ENCODE measurements at places on chromosomes 2 and 18.

DNA sequence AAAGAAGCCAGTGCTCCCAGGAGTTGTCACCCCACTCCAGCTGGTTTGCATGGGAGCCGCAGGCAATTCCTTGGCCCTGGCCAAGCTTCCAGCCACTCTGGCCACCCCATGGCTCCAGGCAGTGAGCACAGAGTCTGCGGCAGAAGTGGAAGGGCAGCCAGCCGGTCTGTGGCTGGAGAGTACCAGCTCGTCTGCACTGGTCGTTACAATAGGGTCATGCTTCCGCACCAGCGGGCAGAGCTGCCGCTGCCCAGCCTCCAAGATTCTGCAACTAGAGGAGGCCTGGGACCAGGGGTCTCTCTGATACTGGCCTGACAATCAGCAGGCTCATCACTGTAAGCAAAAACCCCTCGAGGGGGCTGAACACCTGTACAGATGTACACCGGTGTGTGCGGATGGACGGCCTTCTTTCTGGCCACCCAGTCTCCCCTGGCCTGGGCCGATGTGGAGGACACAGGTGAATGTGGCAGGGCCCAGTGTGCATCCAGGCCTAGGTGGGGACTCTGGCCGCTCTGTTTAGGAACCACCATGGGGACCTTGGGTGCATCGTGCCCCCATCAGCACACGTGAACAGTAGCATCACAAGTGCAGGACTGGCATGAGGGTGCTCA lies 51.9 kb upstream of the ODC1 start:
- no peak for DNase-seq

DNA sequence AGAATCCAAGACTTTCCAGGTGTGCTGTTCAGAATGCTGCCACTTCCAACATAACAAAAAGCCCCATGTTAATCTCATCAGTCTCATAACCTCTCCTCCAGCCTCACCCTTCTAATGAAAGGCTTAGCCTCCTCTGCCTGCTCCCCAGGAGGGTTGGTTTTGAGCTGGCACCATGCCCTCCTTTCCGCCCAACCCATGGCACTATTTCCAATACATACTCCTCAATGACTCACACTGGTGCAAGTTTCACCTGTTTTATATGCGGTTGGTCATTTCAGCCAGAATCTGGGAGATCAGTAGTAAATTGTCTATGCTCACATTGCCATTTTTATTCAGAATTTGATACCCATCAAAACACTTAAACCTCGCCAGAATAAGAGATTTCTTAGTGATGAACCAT lies 157.6 kb upstream of the NRP2 start:
- DNase-seq, result no peak

DNA sequence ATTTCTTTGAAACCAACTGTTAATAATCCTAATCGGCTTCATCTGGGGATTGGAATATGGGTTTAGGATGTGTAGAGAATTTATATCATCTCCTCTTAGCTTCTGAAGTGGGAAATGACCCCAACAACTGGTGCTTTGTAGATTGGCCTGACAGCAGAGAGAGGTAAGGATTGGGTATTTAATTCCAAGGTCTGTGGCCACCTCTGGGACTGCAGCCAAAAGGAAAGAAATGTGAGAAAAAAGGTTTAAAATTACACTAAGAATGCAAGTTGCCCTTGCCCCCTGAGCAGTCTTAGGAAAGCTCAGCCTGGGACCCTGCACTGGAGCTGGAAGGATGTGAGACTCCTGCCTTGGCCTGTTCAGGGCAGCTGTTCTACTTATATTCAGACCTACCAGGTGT lies 157.1 kb downstream of the FTCDNL1 start:
- no peak for DNase-seq

GRCh38 chr18:1446765-1447164 lies 542.1 kb downstream of the ADCYAP1 start:
- no peak for DNase-seq

- DNase-seq, result no peak
These were observed 16.2 kb downstream of the EPB41L3 start for GRCh38 chr18:5527603-5528002.

- DNase-seq, result no peak
These were observed 146.1 kb upstream of the DLX2 start for GRCh38 chr2:172248785-172249187.

- no peak for DNase-seq
These were observed 66.0 kb downstream of the TCF4 start for GRCh38 chr18:55522011-55522410.

DNA sequence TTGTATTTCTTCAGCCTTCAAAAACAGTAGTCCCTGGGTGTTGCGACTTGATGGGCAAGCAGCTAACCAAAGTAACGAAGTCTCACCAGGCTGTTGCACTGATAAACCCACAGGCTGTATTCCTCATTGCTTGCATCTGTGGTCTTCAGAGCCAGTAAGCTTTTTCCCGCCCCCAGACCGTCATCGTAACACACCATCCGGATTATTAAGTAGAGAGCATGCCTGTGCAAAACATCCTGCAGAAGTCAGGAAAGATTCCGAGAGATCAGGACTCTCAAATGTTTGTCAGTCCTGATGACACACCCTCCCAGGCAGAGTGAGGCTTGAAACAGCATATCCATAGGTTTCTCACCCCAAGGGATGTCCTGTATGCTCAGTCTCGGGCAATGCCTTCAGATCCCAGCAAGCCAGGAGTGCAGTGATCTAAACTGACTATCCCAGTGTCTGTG lies 15.9 kb downstream of the ITGB1BP1 start:
- DNase-seq, result no peak

- no peak for DNase-seq
These were observed 186.5 kb downstream of the LNPK start for GRCh38 chr2:175815537-175815936.

- no peak for DNase-seq
These were observed 32.2 kb downstream of the ZAP70 start for GRCh38 chr2:97745474-97746174.

- DNase-seq, result no peak
These were observed 59.4 kb downstream of the KCNG2 start for GRCh38 chr18:79857082-79857671.

DNA sequence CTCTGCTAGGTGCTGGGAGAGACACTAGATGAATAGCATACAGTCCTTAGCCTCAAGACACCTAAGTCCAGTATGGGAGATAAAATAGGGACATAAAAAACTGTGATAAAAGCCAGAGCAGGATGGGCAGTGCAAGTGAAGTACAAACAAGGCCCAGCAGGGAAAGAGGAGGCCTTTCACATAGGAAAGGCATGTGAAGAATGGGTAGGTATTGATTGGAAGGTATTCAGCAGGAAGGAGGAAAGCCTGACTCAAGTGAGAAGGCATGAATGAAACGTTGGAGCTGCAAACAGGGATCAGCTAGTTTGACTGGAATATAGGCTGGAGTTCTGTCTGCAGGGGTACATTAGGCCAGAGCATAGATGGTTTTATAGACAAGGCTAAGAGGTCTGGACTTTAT lies 11.0 kb upstream of the CXCR4 start:
- DNase-seq, result no peak

GRCh38 chr2:171139860-171140259 lies 20.8 kb downstream of the TLK1 start:
- DNase-seq, result no peak

DNA sequence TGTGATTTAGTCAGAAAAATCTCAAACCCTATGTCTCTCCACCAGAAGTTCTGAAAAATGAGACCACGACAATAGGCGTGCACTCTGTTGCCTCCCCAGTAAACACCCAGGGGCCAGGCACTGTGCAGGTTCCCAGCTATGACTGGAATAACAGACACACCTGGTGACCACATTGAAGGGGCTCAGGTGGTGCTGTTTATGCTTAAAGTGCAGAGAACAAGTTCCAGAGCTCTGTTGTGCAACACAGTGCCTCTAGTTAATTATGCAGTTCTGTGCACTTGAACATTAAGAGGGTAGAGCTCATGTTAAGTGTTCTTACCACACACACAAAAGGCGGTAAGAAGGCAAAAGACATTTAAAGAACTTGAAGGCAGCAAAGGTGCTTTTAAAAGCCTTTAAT lies 52.6 kb upstream of the AFF3 start:
- no peak for DNase-seq

DNA sequence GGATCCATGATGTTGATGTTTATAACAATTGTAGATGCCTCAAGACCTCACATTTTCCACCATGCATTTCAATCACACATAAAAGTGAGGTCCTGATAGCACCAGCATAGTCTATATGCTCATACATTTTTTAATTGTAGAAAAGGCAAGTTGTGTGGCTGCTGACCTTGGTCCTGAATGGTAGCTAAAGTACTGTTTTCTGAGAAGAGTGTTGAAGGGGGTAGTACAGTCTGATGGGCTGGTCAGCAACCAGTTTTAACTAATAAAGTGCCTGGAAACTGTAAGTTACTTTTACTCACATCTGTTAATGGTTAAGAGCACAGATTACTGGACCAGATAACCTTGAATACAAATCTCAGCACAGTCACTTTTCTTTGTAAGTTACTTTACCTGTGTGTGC lies 15.9 kb downstream of the ZNF638 start:
- no peak for DNase-seq

DNA sequence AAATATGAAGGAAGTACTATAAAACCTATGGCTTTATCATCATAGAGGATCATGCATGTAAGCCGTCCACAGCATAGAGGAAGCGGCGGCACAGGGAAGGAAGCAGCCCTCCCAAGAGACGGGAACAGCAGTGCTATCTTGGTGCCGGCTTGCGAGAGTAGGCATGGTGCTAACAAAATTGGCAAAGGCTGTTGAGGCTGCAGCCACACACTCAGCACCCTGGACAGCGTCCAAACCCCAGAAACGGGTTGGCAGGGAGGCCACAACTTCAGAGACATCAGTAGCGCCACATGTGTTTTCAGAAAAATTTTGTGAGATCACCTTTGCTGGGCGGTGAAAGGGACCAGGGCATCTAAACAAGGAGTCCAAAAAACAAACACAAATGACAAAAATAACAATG lies 37.7 kb downstream of the NETO1 start:
- DNase-seq, result peak; percentile 70

DNA sequence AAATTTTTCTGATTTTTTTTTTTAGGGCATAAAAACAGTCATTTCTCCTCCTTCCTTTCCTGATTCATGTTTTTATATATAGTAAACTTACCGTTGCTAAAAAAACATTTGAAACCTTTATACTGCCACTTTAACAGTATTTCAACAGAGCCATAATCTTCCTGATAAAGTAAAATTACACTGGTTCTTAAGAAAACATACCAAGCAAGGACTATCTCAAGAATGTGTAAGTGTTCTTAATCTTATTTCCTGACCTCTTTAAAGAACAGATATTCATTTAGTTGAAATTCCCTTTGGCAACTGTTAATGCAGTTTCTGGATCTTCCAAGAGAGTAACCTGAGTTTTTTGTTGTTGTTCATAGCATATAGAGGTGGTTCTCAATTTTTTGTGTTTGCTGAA lies 26.6 kb upstream of the COLEC12 start:
- no peak for DNase-seq

- DNase-seq, result no peak
These were observed 94.5 kb upstream of the RMDN2 start for GRCh38 chr2:37830636-37831035.

GRCh38 chr18:26440644-26441043 lies 107.7 kb downstream of the KCTD1 start:
- DNase-seq, result peak; percentile 7

DNA sequence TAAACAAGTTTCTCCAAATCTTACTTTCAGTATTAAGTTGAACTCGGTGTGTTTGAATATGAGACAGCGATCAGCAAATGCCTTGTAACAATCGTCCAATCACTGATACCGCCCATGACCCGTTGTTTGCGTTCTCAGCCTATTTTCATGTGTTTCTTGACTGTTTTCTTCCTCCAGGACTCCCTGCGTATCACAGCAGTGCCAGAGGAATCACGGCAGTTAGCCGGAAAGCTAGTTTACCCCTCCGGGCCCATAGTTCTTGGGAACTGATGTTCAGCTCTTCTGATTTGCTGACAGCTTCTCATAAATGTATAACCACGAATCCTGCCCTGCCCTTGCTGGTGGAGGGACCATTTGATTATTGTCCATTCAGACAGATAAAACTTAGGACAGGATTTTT lies 42.2 kb upstream of the TPO start:
- no peak for DNase-seq

- DNase-seq, result no peak
These were observed 268.0 kb downstream of the GPD2 start for GRCh38 chr2:156704132-156704531.

DNA sequence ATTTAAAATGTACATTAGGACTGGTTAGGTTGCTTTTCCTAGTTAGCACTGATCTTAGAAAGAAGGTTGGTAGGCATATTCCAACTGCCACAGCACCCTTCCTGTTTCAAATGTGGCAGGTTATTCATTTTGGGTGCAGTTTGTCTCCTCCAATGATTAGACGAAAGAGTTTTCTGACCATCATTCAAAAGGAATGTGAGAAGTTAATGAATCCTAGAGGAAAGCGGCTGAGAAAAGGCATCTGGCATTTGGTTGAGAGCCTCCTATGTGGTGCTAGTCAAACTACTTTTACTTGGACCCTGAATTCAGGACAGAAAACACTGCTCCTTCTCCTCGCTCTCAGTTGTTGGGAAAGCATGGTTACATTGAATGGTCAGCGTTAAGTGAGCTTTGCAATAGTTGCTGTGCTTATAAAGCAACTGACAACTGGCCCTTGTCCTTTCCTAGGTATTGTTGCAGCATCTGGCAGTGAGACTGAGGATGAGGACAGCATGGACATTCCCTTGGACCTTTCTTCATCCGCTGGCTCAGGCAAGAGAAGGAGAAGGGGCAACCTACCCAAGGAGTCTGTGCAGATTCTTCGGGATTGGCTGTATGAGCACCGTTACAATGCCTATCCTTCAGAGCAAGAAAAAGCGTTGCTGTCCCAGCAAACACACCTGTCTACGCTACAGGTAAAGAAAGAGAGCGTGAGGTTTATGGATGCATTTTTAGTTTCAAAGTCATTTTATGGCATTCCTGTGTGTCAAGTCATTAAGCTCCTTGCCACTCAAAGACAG lies 6.1 kb downstream of the TGIF1 start:
- DNase-seq, result no peak

DNA sequence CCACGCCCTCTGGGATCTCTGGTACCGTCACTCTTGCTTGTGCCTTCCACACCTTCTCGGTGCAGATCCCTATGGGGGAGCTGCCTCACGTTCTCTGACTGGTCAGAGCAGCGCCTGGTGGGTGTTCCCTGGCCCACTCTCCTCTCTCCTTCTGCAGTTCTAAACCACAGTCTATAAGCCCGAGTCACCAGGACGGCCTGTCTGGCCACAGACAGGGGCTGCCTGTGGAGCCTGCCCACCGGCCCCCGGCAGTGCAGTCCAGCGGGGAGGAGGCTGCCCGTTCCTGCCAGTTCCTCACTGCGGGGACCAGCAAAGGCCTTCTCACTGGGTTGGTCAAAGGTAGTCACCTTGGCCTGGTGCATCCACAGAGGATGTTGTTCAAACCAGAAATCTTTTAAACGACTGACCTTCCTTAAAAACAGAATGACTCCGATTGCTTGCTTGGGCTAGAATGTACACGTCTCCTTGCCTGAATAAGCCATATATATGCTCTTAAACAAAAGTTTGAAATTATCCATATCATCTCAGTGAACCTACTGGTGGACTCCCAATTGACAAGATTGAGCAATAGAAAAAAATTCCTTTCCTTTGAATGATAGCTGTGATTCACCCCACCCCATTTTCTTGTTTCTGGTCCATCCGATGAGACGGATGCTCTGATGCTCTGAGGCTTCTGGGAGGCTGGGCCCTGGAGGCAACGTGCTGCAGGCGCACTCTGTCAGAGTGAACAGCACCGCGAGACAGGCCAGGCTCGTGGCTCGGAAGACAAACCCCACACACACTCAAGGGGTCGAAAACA lies 61.2 kb downstream of the RALBP1 start:
- no peak for DNase-seq

- no peak for DNase-seq
These were observed 485.5 kb upstream of the ID2 start for GRCh38 chr2:8196316-8196715.
